Choroid plexus epithelial cell (primary cell): ENCODE measurements at places on chromosomes 5 and 9.

DNA sequence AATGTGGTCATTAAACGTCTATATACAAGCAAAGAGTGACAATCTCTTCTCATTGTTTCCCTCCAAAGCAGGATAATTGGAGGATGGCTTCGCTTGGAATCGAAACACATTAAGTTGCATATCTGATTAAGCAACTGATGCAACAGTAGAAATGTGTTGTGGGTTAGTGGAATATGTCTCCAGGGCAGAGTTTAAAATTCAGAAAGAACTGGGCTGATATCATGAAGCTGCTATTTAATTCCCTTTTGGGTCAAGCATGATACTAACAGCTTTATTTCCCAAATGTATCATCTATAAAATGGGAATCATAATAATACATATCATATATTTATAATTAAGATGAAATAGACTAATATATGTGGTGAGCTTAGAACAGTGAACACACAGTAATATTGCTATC is 1763.0 kb upstream of the C9orf72 start:
- DNase-seq, result no peak

GRCh38 chr9:134496413-134497282 is 145.0 kb upstream of the COL5A1 start:
- peak; percentile 63 for DNase-seq

GRCh38 chr5:130164966-130165365 is 260.7 kb downstream of the CHSY3 start:
- peak; percentile 47 for DNase-seq

- DNase-seq, result peak; percentile 96
Observed at GRCh38 chr9:131180454-131180853, 55.1 kb downstream of the NUP214 start.

GRCh38 chr5:88667496-88668201 is 215.3 kb downstream of the MEF2C start:
- DNase-seq, result no peak
